Epithelial cell of prostate (primary cell): ENCODE measurements at places on chromosomes 2 and 18.

DNA sequence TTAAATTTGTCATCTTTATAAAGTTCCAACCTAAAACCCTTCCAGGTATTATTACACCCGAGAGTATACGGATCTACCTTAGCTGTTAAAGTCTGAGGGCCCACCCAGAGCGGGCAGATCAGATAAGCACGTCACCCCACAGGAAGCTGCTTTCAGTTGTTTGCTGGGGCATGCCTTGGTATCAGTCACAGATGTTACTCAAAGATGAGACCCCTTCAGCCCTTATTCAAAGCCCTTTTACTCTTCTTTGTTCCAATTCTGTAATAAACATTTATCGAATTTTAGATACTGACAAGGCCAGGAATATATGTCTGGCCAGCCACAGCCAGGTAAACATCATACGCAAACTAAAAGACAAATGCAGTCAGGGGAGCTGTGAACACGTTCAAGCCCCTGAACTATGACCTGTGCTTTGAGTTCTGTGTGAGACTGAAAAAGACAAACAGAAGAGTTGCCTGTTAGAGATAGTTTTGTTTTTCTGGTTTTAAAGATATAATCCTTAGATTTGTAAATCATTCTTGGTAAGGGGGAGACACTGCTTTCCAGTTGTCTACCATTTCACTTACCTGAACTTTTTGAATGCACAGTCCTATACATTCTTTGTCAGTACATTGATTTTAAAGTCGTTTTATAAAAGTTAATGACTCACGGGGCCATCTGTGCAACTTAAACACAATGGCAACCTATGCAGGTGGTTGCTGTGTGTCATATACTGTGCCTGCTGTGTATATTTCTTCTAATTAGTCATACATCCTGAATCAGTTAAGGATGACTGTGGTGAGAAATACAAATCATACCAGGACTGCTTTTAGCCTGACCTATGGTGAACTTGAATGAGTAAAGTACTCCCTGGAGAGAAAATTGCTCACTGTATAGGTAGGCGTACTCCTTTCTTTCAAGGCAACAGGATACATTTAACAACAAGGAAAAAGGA lies 100.5 kb upstream of the ITPRID2 start:
- peak; percentile 99 for DNase-seq

GRCh38 chr2:21821672-21822227 lies 698.0 kb downstream of the TDRD15 start:
- DNase-seq = no peak

- DNase-seq = no peak
Observed at GRCh38 chr2:11719230-11719977, 27.0 kb upstream of the LPIN1 start.

GRCh38 chr2:128745946-128746345 lies 427.3 kb upstream of the HS6ST1 start:
- DNase-seq = no peak

DNA sequence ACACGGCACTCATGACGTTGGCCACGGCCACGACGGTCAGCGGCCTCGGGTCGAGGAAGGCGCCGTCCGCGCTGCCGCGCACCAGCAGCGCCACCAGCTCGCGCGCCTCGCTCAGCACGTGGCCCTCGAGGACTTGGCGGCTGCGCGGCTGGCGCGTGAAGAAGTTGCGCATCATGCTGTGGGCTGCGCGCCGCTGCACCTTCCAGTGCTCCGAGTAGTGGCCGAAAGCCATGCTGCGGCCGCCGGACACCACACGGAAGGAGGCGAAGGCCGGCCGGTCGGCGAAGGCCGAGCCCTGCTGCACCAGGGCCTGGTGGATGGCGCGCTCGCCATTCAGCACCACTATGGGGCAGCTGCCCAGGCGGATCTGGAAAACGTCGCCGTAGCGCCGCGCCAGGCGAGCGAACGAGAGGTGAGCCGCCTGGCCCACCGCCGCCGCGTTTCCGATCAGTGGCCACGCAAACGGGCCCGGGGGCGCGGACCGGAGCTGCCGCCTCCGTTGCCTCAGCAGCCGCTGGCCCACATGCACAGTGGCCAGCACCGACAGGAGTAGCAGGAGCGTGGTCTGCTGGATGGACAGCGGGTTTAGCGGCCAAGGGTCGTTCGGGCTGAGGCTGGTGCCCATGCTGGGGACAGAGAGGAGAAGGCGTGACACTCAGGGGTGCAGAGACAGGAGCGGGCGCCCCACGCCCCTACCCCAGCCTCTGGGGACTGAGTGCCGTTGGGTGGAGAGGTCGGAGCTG lies 1.0 kb downstream of the CYP1B1 start:
- DNase-seq = no peak

- DNase-seq = no peak
Observed at GRCh38 chr2:186751790-186752189, 57.9 kb downstream of the FAM171B start.

DNA sequence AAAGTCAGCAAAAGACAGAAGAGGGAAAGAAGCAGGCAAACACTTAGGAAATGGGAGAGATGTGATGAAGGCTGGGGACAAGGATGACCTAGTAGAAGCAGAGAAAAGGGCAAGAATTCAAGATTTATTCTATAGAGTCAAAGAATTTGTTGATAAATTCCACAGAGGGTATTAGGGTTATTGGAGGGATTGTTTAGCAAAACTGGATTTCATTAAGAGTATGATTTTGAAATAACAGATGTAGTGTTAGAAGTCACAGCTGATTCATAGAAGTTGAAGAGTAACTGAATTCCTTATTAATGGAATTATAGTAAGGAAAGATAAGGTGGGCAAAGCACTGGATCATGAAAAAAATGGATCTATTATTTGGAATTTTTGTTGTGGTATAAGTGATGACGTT lies 48.6 kb downstream of the CEP192 start:
- no peak for DNase-seq

DNA sequence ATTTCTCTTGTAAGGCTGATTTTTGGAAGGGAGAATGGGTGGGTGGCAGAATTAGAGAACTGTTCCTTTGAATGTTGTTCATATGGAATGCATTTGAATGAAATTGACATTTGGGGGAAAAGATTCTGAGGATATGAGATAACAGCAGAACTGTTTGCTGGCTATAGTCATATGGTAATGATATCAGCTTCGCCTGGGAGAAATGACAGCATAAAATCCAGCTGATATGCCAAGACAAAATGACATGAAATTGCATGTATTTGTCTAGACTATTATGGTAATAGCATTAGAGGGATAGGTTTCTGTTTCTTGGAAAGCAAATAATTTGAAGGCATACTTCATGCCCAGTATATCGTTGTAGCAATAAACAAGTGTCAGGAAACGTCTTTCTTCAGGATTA lies 150.8 kb upstream of the SPATS2L start:
- DNase-seq = no peak

DNA sequence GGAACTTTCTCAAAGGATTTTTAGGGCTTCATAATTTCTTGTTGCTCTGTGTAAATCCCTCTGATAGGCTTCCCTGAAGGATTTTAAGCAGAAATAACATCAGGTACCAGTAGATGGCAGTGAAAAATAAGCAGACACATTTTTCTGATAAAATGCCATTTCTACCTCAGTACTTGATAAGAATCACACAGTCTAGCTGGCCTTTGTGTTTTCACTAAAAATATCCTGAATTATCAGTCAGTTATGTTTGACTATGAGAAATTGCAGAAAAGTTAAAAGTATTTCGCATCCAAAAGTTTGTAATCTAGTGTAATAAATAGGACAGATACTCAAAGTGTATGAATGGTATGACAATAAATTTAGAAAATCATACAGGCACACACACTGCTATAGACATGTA lies 68.7 kb downstream of the DNAJC10 start:
- no peak for DNase-seq

DNA sequence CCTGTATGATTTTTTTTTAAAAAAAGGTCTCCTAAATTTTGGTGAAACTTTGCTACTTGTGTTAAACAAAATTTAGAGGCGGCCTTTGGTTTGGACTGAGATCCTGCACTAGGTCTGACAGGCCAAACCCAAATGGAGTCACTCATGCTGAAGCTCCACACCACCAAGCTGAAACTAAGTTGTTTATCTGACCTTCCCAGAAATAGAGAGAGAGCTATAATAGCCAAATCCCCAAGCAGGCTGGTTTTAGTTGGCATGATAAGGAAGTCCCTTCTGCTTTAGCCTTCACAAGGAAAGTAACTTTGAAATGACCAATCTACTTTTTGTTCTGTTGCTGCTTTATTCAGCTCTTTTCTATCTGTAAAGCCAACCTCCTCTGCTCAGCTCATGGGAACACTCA lies 17.1 kb upstream of the THUMPD2 start:
- no peak for DNase-seq

GRCh38 chr18:3262234-3263131 lies 550 bp downstream of the MYL12B start:
- no peak for DNase-seq

DNA sequence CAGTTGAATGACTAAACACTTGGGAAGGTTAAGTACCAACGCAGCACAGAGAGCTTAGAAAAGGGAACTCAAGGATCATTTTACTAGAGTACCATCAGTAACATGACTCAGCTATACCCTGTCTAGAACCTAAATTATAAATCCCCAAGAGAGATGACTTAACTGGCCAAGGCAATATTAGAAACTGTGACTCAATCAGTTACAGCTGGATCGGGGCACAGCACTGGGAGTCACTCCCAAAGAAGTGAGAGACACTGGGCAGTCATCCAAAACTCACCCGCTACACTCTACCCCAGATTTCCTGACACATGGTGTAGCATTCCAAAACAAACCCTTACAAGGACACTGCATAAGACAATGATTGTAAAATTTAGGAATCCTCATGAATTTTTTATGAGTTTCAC lies 17.7 kb downstream of the IWS1 start:
- DNase-seq = peak; percentile 94

GRCh38 chr18:49721981-49722380 lies 91.4 kb downstream of the ACAA2 start:
- DNase-seq = no peak

GRCh38 chr18:50853863-50854271 lies 25.1 kb upstream of the ME2 start:
- peak; percentile 60 for DNase-seq

DNA sequence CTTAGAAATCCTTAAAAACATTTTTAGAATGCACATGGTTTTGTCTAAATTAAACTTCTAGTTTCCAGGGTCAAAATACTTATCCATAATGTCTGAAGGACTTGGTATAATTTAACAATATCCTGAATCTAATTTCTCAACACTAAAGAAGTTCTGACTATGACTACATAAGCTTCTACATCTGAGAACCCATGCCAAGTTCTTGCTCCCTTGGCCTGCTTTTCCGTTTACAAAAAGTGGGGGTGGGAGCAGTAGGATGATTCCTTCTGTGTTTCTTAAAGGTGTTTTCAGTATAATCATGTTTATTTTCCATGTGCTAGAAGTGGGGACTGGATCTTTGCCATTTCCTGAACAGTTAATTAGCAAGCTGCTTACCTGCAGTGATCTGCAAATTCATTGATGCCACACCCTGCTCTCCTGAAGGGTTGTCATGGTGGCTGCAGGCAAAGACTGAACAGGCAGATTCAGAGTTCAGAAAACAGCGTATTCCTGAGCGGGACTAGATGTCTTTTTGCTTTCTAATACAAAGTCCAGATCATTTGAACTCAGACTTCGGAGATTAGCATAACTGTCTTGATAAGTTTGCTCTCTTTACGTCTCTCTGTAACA lies 36.2 kb downstream of the ADNP2 start:
- DNase-seq = no peak

DNA sequence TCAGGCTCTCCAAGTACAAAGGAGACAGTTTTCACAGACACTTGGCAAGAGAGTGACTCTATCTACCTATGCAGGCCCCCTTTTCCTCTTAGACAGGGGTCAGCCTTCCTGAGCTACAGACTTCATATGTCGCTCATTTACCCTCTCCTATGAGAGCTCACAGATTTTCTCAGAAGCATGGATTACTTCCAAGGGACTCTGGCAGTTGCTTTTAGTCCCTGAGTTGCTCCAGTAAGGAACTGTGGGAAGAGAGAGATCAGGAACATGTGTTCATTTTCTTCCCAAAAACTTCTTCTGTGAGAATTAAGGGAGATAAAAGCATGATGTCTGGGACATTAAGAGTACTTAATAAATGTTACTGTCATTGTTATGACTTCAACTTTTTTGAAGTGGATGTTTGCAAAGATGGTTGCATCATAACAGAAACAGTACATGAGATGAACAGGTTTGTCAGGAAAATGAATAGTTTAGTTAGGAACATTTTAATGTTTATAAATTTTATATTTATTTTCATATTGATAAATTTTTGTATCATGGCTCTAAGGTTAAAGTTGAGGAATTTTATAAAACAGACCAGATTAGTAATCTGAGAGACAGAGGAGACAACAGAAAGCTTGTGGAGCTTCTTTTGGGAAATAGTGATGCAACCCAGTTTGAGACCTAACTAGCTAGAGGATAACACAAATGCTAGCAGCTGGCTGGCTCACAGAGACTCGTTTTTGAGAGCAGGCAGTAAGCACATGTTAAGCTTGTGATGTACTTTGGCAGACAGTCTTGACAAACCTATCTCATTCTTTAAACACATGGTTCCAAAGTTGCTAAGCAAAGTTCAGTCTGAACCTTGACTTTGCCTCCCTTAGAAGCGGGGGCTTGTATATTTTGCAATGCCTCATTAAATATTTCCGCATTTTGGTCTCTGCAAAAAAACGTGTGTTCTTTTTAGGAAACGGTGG lies 21.7 kb upstream of the UGP2 start:
- DNase-seq = no peak

DNA sequence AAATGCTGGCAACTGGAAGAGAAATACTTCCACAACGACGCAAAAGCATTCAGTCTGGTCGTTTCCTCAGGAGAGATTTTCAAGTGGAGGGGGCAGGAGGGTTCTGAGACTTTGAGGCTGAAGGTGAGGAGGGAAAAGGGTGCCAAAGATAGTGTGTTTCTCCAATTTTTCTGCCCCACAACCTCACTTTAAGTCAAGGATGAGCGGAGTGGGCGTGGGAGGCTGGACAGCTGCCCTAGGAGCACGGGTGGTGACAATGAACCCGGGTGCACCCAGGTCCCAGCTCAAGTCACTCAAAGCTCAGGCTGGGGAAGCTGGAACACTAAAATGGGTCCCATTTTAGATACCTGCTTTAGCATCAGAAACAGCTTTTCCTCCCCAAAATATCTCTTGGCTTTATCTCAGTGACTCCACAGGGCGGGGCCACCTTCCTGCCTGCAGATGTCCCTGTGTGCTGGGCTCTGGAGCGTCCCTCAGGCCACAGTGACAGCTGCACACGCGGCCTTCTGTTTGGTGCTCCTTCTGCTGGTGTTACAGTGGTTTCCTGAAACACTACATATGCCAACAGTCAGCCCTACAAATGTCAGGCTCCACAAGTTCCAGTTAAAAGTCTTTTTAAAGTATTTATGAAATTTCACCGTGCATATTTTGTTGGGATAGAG lies 1.4 kb upstream of the MBP start:
- no peak for DNase-seq

- no peak for DNase-seq
Observed at GRCh38 chr2:156480376-156480775, 44.2 kb downstream of the GPD2 start.

DNA sequence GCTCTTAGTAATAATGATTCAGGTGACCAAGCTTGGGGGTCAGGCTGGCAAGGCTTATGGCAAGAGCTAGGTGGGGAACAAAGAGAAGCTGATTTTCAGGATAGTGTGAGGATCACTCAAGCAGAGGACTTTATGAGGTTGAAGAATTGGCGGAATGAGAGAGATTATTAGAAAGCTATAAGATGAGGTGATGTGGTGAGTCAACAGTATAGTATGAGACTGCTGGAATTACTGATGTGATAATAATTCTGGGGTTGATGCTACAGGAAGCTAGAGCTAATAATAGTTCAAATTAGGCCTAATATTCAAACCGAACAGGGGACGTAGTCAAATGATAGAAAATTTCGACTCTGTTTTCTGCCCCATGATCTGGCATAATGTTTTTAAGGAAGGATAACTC lies 2115.3 kb upstream of the PIK3C3 start:
- DNase-seq = no peak

GRCh38 chr2:111046670-111047069 lies 74.0 kb upstream of the BCL2L11 start:
- DNase-seq = no peak
